ENCODE measurements at places on chromosomes 2 and 18.
A peak's percentile ranks its signal among the peaks of the same experiment; 100 is the strongest.

DNA sequence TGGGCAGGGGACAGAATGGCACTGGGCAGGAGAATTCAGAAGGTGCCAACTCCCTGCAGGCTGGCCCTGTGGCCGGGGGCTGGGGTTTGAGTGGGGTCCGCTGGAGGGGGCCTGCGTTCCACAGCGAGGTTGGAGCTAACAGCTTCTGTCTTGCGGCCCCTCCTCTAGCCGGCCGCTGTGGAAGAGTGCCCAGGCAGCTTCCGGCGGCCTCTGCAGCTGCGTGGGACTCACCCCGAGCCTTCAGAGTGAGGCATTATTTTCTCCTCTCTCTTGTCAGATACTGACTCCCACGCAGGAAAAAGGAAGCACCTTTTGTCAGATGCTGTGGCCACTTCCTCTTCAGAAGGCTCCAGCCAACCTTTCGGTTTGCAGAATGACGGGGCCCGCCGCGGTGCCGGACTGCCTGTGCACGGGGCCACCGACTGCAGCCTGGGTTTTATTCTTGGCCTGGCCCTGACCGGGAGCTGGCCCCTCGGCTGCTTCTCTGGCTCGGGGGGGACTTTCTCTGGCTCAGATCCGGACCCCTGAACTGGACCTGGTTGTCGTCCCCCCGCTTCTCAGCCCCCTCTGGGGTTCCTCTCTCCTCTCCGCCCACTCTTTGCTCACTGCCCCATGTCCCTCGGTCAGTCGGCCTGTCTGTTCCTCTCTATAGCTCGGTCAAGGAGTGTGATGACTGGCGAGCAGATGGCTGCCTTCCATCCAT is 40.1 kb downstream of the ARHGAP25 start:
- no peak for DNase-seq

DNA sequence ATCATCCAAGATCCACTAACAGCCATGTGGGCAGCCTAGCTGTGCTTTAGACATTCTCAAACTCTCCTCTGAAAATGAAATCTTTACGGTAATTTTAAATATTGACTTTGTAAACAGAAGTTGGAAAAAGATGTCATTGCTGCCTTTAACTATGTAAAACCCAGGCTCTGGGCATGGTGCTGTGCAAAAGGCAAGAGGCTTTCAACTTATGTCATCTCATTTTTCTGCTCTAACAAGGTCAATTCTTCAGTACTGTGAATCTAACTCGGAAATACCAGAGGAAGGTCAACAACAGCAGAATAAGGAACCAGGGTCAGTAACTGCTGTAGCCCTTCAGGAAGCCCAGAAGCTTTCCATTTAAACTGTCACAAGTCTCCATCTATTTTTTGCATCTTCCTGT is 37.0 kb upstream of the MPP4 start:
- DNase-seq, result no peak

- DNase-seq, result no peak
These were observed 22.8 kb downstream of the NPC1 start for GRCh38 chr18:23563377-23564043.

DNA sequence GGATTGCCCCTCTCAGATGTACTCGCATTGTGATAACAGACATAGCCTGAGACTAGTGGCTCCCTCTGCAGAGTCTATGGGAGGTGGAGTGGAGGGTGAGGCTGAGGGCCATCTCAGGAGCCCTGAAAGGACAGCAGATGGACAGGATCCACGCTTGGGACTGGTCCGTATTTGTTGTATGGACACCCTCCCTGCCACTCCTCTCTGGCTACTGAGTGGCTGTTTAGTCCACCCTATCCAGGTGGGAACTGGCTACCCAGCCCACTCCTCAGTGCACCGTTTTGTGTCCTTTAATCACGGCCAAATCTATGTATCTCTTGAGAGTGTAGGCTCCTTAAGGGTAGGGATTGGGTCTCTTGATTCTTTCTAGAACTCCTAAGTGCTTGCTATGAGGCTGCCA is 4.5 kb upstream of the GLI2 start:
- DNase-seq, result no peak

DNA sequence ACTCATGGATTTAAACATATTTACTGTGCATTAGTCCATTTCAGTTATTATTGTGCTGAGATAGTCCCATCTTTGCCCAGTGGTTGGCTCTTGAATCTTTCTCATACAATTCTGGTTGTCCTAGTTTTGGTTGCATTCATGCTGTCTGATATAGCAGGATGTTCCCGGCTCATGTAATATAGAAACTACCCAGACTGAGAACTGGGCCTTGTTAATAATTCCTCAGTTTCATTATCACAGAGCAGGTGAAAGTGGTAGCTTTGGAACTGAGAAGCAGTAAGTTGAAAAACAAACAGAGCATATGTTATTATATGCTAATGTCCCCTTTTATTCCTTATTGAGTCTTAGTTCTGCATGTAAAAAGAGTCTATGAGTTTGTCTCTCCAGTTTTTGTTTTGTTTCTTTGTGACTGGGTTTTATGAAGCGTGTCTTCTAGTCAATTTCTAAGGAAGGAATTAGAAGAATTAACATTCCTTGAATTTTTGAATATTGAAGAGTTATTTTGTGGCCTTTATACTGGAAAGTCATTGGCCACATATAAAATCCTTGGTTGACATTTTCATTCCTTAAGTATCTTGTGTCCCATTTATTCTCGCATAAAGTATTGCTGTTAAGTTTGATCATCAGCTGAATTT is 43.3 kb downstream of the EIF5B start:
- no peak for DNase-seq

DNA sequence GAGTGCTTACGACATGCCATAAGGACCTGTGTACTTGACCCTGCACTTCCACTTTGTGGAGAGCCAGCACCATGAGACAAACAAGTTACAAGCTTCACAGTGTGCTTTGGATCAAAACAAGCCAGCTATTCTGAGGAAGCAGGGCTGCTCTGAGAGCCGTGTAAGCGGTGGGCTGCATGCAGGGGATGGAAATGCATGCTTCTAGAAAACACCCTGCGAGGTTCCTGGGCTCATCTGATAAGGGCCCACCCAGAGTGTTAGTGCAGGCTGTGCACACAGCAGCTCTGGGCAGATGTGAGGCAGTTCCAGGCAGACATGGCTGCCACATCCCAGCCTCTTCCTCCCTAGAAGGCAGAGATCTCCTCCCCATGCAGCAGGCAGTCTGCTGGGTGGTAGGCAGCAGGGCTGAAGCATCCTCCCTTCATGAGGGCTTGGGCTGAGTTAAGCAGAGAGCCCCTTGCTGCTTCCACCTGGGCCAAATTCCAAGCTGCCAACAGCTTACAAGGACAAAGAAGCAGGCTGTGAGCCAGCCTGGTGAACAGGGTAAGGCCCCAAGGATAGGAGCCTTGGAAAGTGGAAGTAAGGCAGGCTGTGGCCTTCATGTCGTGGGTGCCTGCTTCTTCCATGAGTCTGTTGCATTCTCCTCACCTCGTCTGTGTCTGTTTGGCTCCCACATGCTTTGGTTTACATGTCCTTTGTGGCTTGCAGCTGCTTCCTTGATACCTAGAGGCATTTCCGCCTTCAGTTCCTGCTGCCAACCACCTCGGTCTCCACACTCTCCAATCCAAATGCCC is 7.7 kb downstream of the PSD4 start:
- DNase-seq, result no peak

GRCh38 chr2:60641811-60642788 is 88.6 kb upstream of the BCL11A start:
- DNase-seq, result peak; percentile 9

- DNase-seq, result no peak
These were observed 14.4 kb downstream of the INHBB start for GRCh38 chr2:120360307-120360855.

DNA sequence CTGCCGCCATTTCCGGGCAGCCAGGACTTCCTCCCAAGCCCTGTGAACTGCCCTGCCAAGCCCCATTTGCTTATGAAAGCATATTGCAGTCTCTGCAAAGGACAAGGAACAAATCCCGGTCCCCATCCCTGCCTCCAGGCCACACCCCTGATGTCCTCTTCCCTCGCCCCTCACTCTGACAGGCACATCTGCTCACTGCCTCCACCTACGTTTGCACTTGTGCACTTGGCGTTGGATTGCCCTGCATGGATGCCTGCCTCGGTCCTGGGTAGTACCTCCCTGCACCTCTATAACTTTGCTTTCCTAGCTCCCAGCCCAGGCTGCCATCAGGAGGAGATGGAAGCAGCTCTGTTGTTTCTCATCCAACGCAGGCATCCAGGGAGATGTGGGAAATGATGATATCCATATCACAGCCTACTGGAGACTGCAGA is 19.6 kb upstream of the RPL31 start:
- DNase-seq, result no peak

DNA sequence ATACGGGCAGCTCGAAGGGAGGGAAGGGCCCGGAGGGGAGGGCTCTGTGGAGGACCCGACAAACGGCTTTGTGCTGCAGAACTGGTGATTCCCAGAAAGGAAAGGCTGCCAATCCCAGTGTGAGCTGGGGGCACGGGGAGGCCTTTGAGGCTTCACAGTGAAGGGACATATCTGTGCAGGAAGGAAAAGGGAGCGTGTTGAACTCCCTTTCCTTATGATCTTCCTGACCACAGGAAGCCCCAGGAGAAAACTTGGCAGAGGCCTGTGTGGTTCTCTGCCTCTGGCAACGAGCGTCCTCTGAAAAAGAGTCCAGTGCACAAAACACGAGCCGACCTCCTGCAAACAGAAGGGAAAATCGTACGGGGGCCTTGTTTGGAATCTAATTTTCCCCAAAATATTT is 683.5 kb upstream of the SALL3 start:
- no peak for DNase-seq

DNA sequence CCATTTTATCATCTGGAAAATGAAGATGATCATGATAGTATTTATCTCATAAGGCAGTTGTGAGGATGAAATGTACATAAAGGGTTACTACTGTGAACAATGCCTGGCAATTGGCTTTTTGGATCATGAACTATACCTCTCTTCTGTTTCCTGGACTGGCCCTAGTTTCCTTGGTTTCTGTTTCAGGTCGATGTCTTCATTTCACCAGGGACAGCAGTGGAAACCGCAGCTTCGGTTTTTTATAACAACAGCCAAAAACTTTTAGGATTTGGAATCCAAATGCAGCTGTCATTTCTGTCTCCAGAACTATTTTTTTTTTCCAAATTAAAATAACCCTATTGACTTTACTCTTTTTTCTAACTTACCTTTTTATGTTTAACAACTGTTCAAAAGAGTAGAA is 425.1 kb downstream of the RND3 start:
- DNase-seq, result no peak

DNA sequence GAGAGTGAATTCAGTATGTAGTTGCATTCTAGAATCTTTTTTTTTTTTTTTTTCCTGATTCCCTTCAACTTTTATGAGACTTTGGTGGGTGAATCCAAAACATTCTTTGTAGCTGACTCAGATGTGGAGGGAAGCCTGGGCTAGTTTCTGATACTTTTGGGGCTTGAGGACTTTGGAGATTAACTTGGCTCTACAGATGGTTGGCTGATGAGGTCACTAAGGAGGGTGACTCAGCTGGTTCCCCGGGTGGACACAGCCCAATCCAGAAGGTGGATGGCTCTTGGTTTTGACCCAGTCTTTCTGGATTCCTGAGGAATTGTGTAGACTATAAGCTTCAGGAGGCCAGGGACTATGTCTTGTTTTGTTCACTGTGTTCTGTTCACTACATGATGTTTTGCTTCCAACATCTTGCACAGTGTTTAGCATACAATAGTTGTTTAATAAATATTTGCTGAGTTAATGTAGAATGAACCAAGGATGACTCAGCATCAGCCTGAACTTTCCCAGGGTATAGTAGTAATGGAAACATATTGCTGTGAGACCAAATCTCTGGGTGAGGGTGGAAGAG is 30.5 kb downstream of the LAMA3 start:
- no peak for DNase-seq

DNA sequence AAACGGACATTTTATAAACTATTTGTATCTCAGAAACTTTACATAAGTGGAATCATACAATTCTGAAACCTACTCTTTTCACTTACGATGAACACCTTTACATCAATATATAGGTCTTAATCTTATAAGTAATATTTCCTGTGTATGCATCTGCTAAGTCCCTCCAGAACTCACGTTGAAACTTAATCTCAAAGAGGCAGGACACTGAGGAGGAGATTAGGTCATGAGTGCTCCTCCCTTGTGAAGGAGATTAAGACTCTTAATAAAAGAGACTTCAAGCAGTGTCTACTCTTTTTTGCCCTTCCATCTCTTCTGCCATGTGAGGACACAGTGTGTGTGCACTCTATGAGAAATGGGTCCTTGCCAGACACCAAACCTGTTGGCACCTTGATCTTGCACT is 94.7 kb upstream of the CDKL4 start:
- no peak for DNase-seq

DNA sequence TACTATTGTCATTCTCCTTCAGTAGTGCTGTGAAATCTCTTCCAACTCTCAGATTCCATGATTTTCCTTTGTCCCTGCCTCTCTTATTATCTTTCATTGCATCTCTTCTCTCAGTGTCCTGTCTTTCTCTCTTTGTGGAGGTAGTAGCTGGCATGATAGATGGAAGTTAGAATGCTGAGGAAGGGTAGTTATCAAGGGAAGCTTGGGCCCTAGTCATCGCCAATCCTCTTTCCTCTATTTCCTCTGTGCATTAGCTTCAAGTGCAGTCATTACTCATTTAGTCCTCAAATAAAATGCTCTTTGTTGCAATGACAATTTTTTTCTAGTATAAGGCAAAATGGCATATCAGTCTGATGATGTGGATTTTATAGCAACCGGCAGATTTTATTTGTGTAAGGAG is 207.7 kb downstream of the CAMKMT start:
- no peak for DNase-seq

DNA sequence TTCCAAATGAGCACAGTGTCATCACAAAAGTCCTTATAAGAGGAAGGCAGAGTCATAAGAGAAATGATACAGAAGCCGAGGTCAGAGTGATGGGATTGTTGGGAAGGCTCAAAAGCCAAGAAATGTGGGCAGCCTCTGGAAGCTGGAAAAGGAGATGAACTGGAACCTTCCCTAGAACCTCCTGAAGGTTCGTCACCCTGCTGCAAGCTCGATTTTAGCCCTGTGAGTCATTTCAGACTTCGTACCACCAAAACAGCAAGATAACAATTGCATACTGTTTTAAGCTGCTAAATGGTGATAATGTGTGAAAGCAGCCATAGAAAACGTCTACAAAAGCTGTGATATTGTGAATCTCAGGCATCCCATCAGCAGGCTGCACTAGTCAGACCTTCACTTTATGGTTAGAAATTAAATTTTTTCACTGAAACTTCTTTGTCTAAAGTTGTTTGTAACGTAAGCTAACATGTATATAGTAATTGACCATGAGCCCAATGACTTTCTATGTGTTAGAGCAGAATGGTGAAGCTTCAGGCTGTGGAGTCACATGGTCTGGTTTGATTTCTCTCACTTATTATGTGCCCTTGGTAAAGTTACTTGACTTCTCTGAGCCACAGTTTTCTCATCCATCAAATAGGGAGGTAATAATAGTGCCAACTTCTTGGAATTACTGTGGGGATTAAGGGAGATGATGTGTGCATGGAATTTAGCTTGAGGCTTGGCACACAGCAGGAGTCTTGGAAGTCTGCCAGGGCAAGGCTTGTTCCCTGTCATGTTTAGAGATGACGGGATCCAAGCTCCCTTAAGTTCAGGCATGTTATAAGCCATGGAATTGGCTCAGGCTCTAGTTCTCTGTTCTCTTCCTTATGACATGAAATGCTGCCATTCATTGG is 132.0 kb upstream of the CCDC195 start:
- peak; percentile 19 for DNase-seq

Data from NCI-H1417 treated with DMSO at 0.1 percent for 48 hours (cell line).